ENCODE measurements at places on chromosomes 5 and 9. TPM values are rescaled to one million over a fixed set of nuclear protein-coding genes. Genes with fewer than 3 reads are reported as not detected.

The GCNT1 gene
- 2.6 TPM for total RNA-seq

The ADRB2 gene
- total RNA-seq, result 4.8 TPM

DNA sequence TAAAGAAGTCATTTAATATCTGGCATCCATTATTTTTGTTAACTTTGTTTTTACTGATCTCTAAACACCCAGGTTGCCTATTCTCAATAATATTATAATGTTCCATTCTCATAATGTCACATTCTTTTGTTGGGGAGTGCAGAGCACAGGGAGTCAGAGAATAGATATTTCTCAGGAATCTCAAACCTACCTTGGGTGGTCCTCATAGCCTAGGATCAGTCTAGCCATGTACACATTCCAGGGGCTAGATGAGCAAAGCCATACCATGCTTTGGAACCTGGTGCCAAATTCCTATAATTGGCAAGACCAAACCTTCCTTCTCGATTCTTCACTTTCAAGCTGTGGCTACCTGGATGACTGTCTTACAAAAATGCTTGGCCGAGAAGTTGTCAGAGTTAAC, 1124.7 kb upstream of the WWC1 start:
- no peak for DNase-seq

DNA sequence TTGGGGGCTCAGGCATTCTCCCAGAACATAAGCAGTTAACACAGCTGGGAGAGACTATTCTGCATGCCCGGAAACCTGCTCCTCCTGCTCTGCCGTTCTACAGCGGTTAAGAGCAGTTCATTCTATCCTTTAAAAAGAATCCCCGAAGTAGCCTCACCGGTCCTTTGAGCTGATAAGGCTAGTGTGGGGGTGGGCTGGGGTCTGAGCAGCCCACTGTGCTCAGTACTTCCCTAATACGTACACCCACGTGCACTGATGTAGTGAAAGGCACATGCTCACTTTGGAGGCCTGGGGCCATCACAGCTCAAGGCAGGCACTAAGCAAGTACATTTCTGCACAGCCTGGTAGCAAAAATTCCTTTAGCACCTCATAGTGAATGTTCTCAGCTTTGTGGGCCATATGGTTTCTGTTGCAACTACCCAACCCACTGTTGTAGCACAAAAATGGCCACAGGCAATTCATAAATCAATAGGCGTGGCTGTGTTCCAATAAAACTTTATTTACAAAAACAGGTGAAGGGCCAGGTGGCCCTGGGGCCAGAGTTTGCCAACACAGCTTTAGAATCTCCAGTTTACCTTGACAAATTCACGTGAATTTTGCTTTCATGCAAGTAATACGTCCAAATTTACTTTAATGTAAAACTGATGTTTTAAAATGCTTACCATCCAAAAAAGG, 136.4 kb downstream of the ZNF354C start:
- no peak for DNase-seq

The SLC45A2 gene
- not detected for total RNA-seq

All from psoas muscle (tissue), 8 donors.